ENCODE measurements at places on chromosomes 4 and X.

DNA sequence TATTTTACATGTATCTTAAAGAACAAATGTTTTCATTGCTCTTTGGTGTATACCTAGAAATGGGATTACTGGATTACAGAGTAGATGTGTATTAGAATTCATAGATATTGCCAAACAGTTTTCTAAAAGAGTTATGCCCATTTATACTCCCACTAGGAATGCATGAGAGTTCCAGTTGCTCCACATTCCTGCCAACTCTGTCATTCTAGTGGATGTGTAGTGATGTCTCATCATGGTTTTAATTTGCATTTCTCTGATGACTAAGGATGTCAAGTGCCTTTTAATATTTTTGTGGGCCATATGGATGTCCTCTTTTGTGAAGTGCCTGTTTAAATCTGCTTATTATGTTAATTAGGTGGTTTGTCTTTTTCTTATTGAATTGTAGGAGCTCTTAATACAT, 65.6 kb upstream of the BMP2K start:
- peak; percentile 62 for DNase-seq

DNA sequence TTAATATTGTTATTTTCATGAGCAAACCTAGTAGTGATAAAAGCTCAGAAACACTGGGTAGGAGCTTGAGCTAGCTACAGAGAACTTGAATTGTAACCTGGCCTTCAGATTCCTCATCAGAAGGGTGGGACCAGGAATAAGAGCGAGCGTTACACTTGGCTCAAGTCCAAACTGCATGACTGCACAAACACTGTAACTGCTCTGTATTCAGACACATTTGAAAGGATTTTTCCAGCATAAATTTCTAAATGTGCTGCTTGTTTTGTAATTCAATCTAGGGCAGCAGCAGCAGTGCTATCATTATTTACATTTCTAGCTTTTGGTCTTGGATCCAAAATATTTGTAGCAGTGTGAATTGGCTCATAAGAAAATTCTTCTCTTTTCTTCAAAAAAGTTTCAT, 133.0 kb upstream of the TMLHE start:
- peak; percentile 5 for DNase-seq

DNA sequence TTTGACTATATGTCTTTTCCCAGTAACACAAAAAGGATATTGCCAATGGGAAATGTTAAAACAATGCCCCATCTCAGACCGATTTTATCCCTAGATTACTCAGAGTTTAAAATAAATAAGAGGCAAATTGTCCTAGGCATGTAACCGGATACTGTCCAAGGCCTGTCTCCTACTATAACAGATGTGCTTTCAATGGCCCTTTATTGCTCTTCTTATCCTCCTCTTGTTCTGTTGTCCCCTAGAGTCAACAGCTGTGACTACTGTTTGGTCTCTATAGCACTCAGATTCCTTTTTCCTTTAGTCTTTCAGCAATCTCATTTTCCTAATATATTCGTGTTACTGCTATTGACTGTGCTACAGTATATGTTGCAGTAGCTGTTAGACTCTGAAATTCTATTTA, 66.8 kb upstream of the PLS3 start:
- no peak for DNase-seq

- DNase-seq: no peak
These were observed 52.0 kb downstream of the SORCS2 start for GRCh38 chr4:7244331-7244665.

GRCh38 chr4:185229021-185229818, 19.8 kb downstream of the SNX25 start:
- DNase-seq: no peak

DNA sequence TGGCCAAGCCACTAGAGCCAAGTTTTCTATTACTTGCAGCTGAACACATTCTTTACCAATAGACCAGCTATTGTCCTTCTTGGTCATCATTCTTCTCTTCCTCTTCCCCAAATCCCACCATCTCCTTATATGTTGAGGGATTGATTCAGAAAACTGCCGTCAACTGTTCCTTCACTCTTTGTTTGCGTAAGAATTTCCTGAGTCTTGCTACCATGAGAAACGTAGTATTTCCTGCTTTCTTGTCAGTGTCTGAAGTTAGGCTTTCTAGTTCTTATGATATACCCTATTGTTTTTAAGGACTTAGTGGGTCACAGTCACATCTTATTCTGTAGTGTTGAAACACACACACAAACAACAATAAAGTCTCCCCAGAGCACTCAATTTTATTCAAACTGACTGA, 20.1 kb downstream of the IGFBP7 start:
- no peak for DNase-seq

- DNase-seq: no peak
These were observed 245.2 kb upstream of the FSTL5 start for GRCh38 chr4:162409048-162409447.

GRCh38 chrX:40304115-40304514, 206.4 kb upstream of the BCOR start:
- DNase-seq: no peak

- DNase-seq: no peak
These were observed 33.2 kb downstream of the PPP2R2C start for GRCh38 chr4:6439120-6439762.

DNA sequence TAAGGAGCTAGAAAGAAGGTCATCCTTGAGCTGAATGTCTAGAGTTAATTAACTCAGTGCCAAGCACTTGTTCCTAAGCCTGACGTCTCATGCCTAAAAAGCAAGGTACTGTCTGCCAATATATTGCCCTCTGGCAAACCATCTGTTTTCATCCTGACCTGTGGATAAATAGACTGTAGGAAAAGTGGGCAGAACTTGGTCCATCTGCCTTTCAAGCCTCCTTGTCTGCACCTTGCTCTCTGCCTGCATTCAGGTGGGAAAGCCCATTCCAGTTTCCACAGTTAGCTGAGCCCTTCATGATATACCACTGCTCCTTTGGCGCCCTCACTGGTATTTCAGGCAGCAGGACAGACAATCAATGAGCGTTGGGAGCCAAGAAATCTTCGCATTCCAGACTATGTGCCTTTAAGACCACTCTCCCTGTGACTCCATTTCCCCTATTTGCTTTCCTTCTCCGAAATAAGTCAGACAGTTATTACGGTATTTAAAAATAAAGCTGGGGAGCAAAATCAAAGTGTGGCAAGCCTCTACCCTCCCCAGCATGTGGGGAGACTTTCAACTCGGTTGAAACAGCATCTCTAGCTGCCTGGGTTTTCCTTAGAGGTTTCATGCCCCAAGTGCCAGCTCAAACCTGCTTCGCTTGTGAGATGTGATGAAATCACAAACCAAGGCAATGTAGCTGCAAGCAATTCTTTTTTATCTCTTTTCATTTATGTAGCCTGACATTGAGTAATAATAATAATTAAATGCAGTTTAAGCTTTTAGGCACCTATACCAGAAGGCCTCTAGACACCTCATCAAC, 2.5 kb upstream of the CCDC149 start:
- no peak for DNase-seq

GRCh38 chr4:175906384-175906783, 94.3 kb upstream of the GPM6A start:
- no peak for DNase-seq

GRCh38 chrX:115584696-115585095, 23.7 kb downstream of the PLS3 start:
- DNase-seq: peak; percentile 36

DNA sequence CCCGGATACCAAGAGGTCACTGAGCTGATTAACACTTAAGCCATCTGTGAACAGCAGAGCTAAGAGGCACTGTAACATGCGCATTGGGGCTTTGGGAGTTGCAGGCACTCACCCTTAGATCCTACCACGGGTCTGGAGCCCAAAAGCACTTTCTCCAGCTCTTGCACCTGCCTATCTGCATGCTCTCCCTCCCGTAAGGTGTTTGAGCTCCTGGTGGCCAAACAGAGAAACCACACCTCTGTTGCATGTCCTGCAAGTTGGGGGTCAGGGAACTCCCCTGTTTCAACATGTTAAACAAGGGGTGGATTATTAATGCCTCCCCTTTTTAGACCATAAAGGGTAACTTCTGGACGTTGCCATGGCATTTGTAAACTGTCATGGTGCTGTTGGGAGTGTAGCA, 49.8 kb downstream of the GYPA start:
- DNase-seq: no peak

DNA sequence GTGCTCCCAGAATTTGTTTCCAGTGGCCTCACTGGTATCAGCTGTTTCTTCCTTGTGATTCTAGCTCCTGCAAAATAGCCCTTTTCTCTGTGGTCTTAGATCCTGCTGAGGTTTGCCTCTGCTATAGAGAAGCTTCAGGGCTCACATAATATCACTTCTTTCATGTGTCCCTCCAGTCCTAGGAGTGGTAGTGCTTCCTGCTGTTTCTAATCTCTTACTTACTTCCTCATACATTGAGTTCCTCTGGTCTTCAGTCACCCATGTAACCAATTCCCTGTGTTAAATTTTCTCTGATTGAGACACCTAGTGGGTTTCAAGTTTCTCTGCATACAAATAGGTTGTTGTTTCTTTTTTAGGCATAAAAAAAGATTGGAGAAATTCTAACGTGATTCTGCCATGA, 1567.9 kb downstream of the ARAP2 start:
- DNase-seq: no peak

GRCh38 chr4:36224972-36225903, 19.1 kb downstream of the ARAP2 start:
- no peak for DNase-seq

GRCh38 chr4:13963601-13964000, 336.1 kb upstream of the BOD1L1 start:
- DNase-seq: peak; percentile 38

DNA sequence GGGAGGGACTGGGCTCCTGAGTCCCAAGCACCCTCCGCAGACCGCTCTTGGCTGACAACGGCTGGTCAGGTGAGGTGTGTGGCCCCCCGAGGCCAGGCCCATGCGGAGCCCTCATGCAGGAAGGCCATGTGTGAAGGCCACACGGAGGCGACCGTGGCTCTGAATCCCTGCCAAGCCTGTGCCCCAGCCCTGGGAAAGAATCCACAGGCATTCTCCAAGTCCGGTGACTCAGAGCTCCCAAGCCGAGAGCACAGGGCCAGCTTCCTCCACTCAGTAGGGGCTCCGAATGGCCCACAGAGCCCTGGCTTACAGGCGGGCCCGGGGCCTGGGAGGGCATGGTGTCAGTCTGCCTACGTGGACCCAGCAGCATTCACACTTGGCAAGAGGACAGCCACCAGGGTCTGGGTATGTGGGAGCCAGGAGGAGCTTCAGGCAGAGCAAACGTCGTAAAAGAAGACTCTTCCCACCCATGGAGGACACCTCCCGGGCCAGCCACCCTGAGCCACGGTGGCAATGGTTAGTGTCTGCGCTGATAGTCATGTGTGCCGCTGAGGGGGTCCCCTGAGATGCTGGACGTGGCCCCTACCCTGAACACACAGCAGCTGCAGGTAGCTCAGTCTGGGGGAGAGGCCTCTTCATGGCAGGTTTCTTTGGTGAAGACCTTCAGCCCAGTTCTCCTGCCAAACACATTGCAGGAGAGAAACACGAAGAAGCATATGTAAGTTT, 105.7 kb downstream of the PSAPL1 start:
- DNase-seq: peak; percentile 81
